ENCODE measurements at places on chromosomes 12 and 14. TPM values are rescaled to one million over a fixed set of nuclear protein-coding genes. Genes with fewer than 3 reads are reported as not detected.

The RDH5 gene
- total RNA-seq, result 9.7 TPM

The CACNA2D4 gene
- total RNA-seq, result 0.41 TPM

DNA sequence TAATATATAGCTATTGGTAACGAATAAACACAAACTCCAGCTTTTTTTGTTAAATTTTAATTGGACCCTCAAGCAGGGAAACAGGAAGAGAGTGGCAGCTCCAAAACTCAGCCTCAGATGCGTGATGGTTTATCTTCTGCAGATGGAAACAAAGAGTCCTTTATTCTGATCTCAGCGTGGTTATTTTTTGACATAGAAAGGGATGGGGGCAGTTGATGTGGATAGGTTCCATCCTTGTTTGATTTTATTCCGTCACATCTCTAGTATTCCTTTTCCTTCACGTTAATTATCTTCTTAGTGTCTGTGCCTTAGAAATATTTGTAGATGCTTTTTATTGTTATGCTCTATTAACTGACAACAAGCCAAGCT lies 447.6 kb upstream of the SEL1L start:
- DNase-seq, result peak; percentile 4

The NDRG2 gene
- total RNA-seq, result 17.1 TPM

DNA sequence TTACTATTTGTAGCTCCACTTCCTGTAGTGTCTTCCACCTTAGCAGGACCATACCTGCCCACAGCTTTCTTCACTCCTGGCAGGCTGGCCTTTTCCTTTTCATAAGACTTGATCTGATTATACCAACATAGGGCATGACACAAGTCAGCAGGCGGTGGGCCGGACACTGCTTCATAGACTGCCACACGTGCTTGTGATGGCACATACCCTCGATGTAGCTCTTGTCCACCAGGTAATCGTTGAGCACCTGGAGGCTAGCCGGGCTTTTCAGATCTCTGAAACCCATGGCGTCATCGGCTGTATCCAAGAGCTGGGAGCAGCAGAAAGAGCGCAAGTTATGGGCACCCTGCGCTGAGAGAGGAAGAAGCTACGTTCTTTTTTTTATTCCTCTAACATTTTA lies 53.7 kb upstream of the TMEM263 start:
- no peak for DNase-seq

- DNase-seq, result no peak
Measured at GRCh38 chr12:1587927-1588574, 6.3 kb downstream of the FBXL14 start.

- no peak for DNase-seq
Measured at GRCh38 chr12:20415641-20416040, 47.3 kb downstream of the PDE3A start.

DNA sequence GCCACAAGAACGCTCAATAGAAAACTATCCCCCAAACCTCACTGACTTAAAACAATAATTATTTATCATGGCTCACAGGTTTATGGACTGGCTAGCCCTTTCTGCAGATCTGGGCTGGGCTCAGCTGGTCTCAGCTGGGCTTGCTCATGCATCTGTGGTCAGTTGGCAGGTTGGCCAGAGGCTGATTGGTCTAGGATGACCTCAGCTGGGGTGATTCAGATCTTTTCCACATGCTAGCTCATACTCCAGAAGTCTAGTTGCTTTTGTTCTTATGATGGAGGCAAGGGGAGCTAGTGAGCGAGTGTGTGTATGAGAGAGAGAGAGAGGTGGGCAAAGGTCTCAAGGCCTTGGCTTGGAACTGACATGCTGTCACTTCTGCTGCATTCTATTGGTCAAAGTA lies 181.2 kb upstream of the NRXN3 start:
- DNase-seq, result no peak

GRCh38 chr14:104876251-104876699 lies 11.2 kb downstream of the CEP170B start:
- no peak for DNase-seq

GRCh38 chr12:54216797-54217661 lies 28.2 kb upstream of the SMUG1 start:
- DNase-seq, result peak; percentile 97

- no peak for DNase-seq
Measured at GRCh38 chr12:76025601-76026575, 5.7 kb downstream of the PHLDA1 start.

The BCL11B gene
- total RNA-seq, result 81.3 TPM

DNA sequence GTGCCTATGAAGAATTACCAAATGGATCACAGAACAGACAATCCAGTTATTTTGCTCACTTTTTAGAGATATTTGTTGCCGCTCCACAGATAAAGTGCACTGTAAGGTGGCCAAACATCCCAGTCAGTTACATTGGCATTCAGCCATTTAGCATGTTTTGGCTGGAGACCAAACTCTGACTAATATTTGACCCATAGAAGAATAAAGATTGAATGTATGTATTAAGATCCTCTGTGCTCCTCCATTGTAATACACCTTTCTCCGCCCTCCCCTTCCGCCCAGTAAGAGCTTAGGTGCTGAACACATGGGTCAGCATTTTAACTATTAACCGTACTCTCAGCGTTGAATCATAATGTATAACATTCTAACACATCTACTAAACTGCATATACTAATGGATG lies 163.4 kb downstream of the ANO6 start:
- DNase-seq, result no peak

DNA sequence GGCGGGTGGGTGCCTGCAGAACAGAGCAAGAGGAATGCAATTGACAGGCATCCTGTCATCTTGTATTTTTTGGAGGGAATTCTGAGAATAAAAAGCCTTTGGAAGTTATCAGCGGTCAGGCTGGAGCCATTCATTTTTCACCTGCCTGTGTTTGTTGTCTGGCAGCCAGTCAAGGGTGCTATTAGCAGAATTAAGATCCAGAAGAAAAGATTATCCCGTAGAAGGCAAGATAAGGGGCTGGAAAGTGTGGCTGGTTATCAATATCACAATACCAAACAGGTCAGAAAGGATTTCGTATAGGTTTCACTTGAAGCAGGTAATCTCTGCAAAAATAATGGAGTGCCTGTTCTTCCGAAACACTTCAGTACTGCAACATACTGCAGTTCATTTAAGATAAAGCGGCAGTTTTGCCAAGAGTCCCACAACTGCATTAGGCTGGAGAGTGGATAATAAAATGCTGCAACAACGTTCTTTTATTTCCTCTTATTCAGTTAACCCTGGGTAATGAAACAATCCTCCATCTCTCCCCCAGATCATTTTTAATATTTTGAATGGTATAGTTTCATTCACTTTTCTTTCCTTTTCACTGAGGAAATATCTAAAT lies 171.2 kb upstream of the CDKN3 start:
- no peak for DNase-seq

The CCDC198 gene
- total RNA-seq, result not detected

DNA sequence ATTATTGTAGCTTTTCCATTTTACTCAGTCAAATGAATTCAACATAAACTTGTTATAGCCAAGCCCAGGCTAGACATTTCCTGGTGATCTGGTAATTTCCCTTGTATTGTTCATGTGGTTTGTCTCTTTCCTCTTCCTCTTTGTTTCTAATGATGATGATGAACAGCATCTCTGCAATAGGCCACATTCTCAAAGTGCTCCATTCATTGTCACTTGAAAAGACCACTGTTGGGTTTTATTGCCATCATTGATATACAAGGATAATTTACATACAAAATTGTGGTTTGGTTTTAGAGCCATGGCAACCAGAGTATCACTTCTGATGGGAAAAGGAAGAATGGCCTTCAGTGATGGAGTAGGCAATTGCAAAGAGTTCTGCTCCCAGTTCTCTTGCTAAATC lies 379.3 kb downstream of the RGS6 start:
- no peak for DNase-seq

The WSCD2 gene
- not detected for total RNA-seq

GRCh38 chr14:105196265-105196960 lies 15.3 kb upstream of the NUDT14 start:
- DNase-seq, result no peak

DNA sequence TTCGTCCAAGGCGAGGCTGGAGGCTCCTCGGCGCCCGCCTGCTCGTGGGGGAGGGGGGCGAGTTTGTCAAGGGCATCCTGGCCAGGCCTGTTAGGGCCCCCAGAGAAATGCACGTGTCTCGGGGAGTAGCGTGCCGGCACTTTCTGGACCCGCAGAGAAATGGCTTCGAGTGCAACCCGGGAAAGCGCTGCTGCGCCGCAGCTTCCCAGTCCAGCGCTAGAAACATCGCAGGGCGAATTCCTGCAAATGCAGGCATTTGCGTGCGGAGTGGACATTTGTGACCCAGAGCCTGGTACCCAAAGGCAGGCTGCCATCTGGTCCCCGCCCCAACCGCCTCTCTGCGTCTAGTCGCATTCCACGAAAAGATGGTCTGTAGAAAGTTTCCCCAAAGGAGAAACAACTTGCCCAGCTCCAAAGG lies 756 bp downstream of the LGR5 start:
- DNase-seq, result peak; percentile 19

GRCh38 chr14:96217376-96217913 lies 12.8 kb downstream of the BDKRB2 start:
- DNase-seq, result no peak

The ITGA5 gene
- total RNA-seq, result 108 TPM

The EFS gene
- total RNA-seq, result 55.9 TPM

DNA sequence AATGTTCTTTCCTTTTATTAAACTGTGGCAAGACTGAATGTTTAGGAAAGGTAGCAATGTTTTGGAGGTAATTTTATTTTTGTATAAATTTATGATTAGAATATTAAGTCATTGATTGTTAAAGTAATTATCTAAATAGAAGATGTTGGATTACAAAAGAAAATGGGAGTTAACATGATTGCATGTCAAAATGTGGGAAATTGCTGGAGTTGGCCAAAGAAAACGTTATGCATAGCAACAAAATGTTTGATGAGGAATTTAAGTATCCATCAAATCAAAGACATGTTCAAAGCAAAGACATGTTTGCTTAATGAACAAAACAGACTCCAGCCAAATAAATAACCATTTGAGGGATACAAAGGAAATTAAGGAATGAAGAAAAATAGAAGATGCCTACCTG lies 3.2 kb upstream of the MLH3 start:
- no peak for DNase-seq

DNA sequence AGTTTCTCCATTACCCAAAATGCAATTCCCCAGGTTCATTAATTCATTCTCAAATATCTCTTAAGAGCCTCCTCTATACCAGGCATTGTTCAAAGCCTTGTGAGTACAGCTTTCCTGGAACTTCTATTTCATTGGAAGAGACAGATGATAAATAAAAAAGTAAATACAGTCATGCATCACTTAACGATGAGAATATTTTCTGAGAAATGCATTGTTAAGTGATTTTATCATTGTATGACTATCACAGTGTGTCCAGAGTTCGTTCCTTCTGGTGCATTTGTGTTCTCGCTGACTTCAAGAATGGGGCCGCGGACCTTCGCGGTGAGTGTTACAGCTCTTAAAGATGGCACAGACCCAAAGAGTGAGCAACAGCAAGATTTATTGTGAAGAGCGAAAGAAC lies 66.0 kb downstream of the ANO4 start:
- DNase-seq, result no peak

The RBP5 gene
- total RNA-seq, result not detected

GRCh38 chr14:22981876-22982476 lies 375 bp downstream of the AJUBA start:
- DNase-seq, result peak; percentile 37

DNA sequence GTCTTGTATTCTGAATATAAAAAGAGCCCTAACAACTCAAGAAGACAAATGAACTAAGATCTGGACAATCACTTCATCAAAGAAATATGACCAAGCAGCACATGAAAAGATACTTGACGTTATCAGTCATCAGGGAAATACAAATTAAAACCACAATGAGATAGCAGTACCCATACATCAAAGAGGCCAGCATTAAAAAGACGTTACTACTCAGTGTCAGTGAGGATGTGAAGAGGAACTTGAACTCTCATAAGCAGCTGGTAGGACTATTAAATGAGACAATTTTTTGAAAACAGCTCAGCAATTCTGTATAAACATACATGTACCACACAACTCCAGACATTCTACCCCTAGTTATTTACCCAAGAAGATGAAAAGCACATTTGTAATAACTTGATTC lies 55.9 kb downstream of the FERMT2 start:
- no peak for DNase-seq

The CDCA3 gene
- 107 TPM for total RNA-seq

GRCh38 chr14:100261621-100262020 lies 22.7 kb downstream of the YY1 start:
- no peak for DNase-seq

GRCh38 chr12:31005944-31006361 lies 67.7 kb upstream of the DDX11 start:
- no peak for DNase-seq

The CAPZA3 gene
- not detected for total RNA-seq

Measured in A673 (cell line).